ENCODE measurements at places on chromosomes 2 and 18. TPM values are rescaled to one million over a fixed set of nuclear protein-coding genes. Genes with fewer than 3 reads are reported as not detected.

PIEZO2 gene
- total RNA-seq: 1.1 TPM

SRD5A2 gene
- not detected for total RNA-seq

MFF gene
- 78.6 TPM for total RNA-seq

POTEF gene
- not detected for total RNA-seq

ACTR1B gene
- 69.8 TPM for total RNA-seq

CNRIP1 gene
- 16.3 TPM for total RNA-seq

SMARCAL1 gene
- total RNA-seq: 15.7 TPM

TACR1 gene
- not detected for total RNA-seq

All from smooth muscle cell of the umbilical artery (primary cell).